ENCODE measurements at places on chromosomes 6 and 20.
A peak's percentile ranks its signal among the peaks of the same experiment; 100 is the strongest.

- peak; percentile 81 for DNase-seq
These were observed 47.1 kb upstream of the PNRC1 start for GRCh38 chr6:89033461-89033860.

DNA sequence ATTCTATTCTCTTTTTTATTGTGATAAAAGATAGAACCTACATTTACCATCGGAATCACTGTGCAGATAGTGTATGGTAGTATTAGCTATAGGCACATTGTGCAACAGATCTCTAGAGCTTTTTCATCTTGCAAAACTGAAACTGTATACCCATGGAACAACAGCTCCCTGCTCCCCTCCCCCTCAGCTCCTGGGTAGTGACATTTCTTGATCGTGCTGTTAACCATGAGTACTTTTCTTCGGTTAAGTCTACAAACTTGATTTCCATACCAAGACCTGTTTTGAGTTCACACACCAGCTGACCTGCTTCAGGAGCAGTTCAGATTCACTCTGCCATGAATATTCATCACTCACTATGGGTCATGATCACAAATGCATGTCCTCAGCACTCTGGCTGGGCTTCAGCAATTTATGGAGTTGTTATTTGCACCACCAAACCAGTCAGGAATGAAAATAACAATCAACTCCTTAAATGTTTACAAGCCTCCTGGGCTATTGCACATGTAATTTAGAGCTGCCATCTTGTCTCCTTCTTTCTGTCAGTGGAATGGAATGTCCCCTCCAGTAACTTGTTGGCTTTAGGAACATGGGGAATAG is 32.8 kb downstream of the PRDM1 start:
- DNase-seq = no peak

DNA sequence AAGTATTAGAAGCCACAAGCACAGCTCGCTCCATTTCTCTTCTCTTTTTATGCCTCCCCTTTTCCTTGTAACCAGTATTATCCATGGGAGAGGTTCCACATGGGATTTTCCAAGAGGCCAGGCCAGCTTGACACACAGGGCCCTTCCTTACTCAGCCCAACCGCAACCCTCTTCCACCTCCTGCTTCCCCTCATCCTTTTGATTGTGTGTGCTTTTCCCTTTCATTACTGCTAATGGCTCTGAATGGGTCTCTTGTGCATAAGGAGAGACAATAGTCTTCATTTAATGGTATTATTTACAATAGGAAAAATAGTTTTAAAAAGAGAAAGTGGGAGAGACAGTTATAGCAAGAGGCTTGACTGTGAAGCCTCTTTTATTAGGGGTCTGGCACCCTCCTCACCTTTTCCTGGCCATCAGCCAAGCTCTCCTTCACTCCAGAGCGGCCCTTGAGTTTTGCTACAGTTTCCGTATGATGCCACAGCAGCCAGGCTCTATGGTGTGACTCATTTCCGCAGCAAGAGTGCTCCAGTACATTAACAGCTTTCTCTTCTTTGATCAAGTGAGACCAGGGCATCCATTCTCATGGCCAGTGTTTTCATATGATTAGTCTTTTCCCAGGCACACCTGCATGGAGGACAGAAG is 579.5 kb downstream of the TFAP2B start:
- no peak for DNase-seq

DNA sequence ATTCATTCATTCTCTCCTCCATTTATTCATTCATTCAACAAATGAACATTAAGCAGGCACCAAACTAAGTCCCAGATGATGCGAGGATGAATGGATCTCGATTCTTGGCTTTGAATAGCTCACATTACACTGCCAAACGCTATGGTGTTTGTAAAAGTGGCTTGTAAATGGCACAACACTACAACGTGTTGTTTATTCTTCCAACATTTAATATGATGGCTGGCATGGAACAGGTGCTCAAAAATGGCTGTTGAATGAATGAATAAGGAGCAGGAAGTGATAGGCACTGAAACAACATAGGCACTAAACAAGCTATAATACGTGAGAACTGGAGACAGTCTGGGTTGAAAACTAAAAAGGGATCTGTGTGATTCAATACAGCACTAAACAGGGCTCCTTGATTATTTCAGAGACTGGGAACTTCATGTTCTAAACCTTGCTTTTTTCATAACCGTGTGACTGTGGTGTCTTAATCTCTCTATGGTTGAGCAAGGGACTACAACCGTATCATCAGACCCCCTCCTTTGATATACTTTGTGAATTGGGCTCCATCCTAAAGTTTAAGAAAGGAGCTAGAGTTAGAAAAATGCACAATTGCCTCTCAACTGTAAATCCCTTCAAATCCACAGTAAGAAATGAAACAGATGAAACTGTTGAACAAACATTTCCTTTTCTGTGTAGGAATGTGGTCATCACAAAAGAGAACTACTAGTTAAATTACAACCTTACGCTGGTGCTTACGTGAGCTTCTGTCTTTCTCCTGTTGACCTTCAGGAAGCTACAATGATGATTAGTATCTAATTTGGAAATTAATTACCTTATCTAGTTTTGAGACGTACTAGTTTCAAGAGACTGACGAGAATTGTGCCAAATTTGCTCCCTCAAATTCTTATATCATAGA is 16.9 kb upstream of the SLC16A10 start:
- peak; percentile 56 for DNase-seq

DNA sequence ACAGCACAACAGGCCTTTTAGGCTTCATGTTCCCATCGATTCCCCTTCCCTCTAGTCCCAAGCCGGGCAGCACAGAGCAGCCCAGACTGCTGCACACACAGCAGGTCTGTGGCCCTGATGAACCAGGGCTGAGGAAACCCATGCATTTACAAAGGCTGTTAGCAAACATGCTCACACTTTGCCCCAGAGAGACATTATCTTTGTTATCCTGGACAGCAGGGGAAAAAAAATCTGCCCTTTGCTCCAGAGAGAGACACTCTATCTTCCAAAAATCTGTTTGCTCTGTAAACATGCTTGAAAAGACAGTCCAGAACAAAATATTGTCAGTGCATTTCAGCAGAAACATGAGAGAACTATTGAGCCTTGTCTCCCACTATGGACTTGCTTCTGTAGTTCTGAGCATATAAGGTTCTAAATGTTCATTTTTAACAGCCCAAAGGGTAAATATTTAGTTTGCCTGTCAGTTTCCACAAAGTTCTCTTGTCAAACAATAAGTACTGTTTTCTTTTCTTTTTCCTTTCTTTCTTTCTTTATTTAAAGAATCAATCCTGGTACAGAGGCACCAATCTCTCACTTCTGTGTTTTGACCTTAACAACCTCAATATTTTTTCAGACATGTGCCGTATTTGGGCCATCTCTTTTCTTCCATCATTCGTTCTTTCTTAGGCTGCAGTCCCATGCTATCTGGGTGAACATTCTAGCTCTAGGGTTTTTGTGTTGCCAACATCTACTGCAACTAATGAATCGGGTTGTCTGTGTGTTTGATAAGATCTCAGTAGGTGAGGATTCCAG is 468.0 kb downstream of the EPM2A start:
- no peak for DNase-seq

- DNase-seq = no peak
These were observed 34.5 kb downstream of the TPD52L1 start for GRCh38 chr6:125188037-125188436.

DNA sequence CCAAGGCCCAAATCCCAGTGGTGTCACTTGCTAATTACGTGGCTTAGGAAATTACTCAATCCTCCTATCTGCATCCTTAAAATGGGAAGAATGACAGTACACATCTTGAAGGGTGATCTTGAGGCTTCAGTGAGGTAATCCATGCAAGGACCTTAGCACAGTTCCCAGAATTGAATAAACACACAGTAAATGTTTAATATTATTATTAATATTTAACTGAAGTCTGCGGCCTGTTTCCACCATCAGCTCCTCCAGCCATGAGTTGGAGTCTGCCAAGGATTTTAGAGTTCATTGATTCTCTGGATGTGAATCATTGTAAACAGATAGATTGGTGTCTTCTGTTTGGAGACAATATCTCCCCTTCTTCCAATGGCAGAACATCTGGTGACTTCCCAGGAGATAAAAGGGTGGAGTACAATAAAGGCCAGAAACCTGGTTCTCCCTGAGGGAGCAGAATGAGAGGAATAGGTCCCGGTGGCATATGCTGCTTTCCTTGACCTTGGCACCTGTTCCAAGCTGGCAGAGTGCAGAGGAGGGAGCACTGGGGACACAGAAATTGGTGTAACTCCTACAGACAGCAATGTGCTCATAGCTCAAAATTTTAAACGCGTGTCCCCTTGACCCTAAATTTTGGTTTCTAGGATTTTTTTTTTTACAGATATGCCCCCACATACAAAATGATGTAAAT is 25.4 kb downstream of the UNC5CL start:
- DNase-seq = no peak

DNA sequence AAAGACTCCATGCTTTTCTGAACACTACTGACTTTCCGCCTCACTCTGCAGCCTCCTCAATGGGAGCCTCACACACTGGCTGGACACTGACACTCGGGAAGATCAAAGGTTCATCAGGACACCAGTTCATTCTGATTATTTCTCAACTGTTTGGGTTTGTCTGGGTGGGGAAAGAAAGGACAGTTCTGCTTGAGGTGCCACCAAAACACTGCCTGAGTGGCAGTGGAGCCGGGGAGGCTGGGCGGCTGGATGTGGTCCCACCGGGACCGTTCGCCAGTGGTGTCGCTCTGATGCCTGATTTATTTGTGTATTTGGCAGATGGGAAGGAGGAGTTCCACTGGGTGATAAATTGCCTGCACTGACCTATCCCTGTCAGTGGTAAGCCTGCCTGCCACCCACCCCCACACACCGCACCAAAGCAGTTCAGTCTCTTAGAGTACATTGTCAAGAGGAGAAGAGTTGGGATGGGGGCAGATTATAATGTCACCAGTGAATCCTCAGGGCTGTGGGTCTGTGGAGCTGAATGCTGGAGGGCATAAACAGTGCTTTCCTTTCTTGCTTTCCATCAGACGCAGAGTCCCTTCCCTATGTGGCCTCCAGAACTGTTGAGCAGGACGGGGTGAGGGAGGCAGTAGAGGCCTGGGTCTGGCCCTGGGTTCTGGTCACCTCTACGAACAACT is 49.8 kb downstream of the EDN1 start:
- no peak for DNase-seq

GRCh38 chr6:166958926-166959861 is 2.8 kb upstream of the RNASET2 start:
- peak; percentile 79 for DNase-seq
